Skin of body (tissue), 3 donors: ENCODE measurements at places on chromosomes 3 and 15. TPM values are rescaled to one million over a fixed set of nuclear protein-coding genes. Genes with fewer than 3 reads are reported as not detected.

DNA sequence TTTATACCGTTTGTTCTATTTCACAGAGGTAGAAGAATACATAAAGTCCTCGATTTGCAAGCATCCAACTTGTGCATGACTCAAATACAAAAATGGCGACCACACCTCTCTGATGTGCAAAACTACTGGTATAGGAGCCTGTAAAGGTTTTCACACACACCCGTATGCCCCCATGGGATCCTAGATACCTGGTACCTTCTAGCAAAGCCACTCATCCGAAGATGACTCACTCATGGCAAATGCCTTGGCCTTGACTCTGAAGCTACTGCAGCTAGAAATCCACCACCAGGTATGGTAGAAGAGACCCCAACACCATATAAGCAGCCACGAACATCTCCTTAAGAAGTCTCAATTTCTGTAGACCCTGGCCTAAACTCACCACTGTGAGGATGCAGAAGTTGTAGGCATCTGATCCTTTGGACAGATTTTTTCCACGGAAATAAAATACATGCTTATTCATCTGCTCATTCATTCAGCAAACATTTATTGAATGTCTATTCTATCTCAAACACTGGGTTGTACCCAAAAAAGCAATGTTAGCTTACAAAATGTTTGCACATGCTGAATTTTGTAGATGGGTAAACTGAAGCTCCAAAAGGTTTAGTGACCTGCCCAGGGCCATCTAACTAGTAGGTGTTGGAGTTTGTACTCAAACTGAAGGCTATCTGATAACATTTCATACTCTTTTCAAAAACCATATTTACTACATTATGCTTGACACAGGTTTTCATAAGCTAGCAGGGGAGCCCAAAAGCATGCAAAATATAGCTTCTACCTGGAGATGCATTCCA is 158.8 kb downstream of the RORA start:
- no peak for DNase-seq

GRCh38 chr3:74054566-74054965 is 429.8 kb upstream of the PDZRN3 start:
- DNase-seq = no peak

The GOLGA8G gene
- not detected for total RNA-seq

- no peak for DNase-seq
These were observed 269.1 kb upstream of the UMPS start for GRCh38 chr3:124461126-124461525.

GRCh38 chr3:147729641-147730040 is 320.5 kb downstream of the ZIC1 start:
- no peak for DNase-seq

DNA sequence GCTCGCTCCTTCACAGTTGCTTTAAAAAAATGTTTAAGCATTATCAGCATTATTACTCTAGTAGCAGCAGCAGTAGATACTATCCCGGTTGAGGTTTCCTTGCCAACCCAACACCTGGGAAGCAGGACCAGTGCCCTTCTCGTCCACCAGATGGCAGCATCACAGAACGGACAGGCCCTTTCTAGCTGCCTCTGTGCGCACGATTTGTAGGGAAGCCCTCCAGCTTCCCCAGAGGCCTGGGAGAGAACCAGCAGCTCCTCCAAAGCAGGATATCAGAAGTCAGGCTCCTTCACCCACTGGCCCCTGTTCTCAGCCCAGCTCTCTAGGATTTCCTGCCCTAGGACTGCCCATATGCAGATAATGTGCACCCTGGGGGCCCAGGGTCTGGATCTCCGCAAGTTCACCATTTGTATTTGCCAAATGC is 16.8 kb upstream of the ESYT3 start:
- peak; percentile 32 for DNase-seq
